Stimulated activated CD4-positive, alpha-beta T cell treated with anti-CD3 and anti-CD28 coated beads, Interleukin-1b, Interleukin-23, amount 100 ng/mL, for 48 hours (primary cell): ENCODE measurements at places on chromosomes 5 and 9.

DNA sequence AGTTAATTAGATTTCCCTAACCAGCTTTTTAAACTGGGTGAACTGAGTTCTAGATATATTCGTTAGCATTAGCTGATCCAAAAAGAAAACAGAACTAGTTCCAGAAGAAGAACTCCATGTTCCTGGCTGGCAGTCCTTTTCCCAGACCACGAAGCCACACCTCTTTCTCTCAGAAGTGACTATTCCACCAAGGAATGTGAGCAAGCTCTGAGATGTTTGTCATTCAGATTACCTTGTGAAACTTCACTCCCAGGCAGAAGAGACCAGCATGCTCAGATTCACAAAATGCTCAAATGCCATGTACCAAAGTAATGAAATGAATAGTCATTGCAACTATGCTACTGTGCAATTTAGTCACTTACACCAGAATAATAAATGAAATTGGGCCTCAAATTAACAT lies 4.4 kb upstream of the SSBP2 start:
- no peak for DNase-seq

DNA sequence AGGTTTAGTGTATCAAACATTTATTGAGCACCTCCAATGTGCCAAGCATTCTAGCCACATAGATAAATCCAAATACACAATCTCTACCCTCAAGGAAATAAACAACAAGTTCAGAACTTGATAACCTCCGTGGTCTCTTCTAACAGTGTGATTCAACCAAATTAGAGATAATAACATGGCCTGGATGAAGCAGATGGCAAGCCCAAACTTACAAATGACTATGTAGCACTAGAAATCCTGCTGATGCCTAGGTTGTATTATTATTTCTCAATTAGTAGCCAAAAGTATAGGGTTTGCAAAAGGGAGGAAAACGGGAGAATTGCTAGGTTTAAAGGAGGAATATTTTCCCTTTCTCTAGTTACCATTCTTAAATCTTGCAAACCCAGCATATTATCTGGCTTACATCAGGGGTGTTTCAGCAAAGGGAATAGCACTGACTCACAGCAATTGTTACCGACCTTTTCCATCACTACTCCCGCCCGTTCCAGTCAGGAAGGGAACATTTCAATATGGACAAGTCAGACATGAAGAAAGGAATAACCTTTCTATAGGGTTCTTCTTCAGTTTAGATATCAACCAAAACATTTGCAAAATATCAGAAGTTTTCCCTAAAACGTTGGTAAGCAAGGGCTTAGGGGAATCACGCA lies 2.3 kb downstream of the DPYSL3 start:
- no peak for DNase-seq

- no peak for DNase-seq
These were observed 29.8 kb downstream of the CD274 start for GRCh38 chr9:5479994-5480694.

- DNase-seq: no peak
These were observed 21.1 kb upstream of the EXOC3 start for GRCh38 chr5:421901-422300.

- DNase-seq: no peak
These were observed 24.4 kb downstream of the CYFIP2 start for GRCh38 chr5:157290156-157290980.

DNA sequence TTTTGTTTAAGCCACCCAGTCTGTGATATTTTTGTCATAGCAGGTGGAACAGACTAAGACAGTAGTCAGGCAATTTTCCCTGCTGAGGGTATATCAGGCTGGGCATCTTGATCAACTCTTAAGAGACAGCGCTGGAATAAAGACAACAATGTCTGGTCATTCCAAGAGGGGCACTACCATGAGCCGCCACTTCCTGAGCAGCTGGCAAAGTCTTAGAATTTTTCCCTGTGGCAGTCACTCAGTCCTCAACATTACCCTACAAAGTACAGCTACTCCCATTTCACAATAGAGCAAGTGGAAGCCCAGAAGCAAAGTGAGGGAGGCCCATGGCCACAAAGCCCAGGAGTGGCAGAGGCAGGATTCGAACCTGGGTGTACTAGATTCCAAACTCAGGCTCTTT lies 74.8 kb downstream of the SH3PXD2B start:
- DNase-seq: no peak
